ENCODE measurements at places on chromosomes 1 and 21.

DNA sequence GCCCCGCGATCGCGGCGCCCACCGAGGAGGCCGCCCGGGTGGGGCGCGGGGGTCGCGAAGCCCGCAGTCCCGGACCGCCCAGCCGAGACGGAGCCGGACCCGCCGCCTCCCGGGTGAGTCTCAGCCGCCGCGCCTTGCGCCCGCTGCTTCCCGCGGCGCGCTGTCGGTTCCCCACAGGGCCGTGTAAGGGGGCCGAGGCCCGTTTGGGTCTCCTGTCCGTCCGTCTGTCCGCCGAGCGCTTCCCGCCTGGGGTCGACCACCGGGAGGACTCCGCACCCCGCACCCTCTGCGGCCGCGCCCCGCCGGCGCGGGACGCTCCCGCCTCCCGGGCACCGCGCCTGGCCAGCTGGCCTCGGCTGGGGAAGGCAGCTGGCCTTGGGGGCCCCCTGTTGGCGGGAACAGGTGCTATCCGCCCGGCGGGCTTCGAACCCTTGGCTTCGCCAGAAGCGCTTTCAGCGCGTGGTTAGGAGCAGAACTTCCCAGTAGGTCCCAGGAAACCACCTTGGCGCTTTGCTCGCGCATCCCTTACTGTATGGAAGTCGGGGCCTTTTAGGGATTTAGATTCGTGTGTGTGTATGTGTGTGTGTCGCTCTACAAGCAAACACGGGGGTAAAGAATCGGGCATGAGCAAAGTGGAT is 414 bp downstream of the TMEM51 start:
- DNase-seq: peak; percentile 47

DNA sequence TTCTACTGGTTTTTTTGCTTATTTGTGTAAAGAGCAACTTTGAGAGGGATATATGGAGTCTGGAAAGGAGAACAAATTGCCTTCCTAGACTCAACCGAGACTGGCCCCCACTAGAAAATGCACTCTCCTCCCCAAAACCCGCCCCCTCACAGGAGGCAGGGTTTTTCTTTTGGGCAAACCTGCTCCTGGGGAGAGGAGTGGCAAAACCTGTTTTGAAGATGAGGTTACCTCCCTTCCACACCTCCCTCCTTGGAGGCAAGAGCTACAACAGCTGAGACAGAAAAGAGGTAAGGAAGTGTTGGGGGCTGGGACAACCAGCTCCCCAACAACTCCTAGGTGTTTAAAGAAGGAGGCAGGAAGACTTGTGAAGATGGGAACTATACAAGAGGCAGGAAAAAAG is at the start of gene BNIPL:
TSS of gene BNIPL (plus strand) at position 231 of the 400 bp plus-strand sequence. CDS start at position 371, 140 bp downstream.
- DNase-seq: peak; percentile 93

- DNase-seq: no peak
Observed at GRCh38 chr1:87243573-87243972, 85.1 kb upstream of the LMO4 start.

GRCh38 chr21:22278366-22278765 is 1280.2 kb downstream of the NCAM2 start:
- DNase-seq: peak; percentile 55

- no peak for DNase-seq
Observed at GRCh38 chr1:183272390-183272848, 86.4 kb downstream of the LAMC2 start.

DNA sequence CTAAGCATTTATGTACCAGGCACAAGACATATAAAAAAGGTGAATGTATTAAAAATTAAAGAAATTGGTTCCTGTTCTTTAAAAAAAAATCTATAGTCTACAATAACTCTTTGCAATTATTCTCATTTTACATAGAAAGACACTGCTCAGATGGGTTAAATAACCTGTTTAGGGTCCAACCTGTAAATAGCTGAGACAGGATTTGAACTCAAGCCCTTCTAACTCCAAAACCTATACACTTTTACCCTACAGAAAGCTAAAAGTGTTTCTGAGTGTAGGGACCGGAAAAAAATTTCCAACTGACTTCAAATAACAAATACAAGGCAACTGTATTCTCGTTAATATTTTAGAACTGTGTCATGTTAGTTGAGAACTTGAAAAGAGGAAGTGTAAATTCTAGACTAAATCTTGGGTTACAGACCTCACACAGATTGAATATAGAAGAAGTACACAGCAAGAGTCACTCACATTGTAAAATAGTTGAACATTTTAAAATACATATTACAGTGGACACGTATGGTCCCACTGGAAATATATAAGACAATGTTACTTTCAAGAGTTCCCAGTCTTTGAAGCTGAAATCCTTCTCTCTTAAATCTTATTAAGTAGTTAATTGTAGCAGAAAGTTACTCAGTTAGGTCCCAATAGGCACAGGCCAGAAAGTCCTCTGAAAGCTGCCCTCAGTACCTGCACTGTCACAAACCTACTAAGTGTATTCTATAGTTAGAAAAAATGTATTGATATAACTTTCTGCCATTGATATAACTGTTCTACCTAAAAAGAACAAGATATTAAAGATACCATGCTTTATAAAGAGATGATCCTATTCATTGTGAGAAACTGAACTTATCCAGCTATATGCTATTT is 7.3 kb downstream of the EDEM3 start:
- no peak for DNase-seq

DNA sequence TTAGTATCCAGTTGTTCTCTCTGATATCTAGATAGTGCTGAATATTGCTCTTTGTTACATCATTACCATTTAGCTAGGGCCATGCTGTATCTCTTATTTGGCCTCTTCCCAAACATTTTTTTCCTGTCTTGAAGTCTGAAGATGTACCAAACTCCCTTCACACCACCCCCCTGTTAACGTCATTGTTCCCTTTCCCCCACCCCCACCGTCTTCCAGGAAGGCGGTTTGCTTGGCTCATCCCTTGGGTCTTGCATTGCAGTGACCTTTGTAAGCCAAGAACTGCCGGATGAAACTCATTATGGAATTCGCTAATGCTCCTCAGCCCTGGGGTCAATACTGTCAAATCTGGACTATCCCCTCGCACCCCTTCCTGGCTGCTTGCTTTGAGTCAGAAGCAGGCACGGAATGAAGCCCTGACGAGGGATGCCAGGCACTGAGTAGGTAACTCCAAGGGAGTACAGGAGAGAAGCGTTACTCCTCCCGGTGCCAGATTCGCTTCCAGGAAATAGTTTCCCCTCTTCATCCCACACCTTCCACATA is 283.1 kb downstream of the TM2D1 start:
- DNase-seq: no peak

GRCh38 chr1:71755441-71755840 is 526.9 kb downstream of the NEGR1 start:
- DNase-seq: no peak

- no peak for DNase-seq
Observed at GRCh38 chr21:18030248-18030647, 211.1 kb upstream of the C21orf91 start.

DNA sequence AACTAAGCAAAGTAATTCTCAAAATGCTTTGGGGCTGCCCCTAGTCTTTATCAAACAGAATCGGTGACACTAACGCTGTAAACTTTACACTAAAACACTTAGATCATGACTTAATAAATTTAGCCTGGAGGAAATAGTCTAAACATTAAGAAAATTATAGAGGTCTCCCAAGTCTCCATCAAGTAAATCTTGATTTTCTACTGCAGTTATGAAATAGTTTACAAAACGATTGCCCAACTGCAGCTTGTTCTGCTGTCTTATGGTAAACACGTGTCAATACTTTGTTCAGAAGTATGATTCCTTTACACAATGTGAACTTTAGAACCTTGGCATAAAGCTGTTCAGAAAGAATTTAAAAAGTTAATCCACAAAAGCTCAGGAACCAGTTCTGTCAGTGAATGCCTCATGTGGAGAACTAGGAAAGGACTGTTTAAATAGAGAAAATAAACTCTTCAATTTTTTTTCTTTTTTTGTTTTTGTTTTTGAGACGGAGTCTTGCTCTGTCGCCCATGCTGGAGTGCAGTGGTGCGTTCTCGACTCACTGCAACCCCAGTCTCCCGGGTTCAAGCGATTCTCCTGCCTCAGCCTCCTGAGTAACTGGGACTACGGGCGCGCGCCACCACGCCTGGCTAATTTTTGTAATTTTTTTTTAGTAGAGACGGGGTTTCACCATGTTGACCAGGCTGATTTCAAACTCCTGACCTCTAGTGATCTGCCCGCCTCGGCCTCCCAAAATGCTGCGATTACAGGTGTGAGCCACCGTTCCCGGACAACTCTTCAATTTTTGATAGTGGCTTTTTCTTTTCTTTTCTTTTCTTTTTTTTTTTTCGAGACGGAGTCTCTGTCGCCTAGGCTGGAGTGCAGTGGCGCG is 1.6 kb downstream of the DDI2 start:
- DNase-seq: no peak

GRCh38 chr1:59072583-59072947 is 224.3 kb upstream of the FGGY start:
- DNase-seq: no peak

DNA sequence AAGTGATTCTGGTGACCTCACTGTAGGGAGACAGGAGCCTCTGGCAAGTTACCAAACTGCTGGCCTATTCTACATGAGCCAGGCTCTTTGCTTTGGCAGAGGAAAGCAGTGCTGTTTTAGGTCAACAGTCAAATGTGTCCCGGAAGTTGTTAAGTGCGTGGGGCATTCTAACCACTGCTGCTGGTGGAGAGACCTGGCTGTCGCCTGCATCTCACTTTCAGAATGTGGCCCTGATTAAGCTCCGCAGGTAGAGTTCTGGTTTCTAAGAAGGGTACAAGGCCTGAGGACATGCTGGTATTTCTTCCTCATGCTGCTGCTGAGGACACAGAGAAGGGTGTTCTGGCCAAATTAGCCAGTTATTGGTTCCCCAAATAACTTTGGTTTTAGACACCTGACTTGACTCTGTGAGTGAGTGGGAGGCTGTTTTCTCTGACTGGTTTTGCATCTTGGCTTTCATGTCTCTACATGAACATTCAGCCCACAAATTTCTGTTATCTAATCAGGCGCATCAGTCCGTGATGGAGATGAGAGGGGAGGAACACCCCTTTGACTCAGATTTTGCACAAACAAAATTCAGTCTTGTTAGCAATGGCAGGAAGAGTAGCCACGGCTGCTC is 120.8 kb downstream of the LMO4 start:
- DNase-seq: no peak

- DNase-seq: peak; percentile 12
Observed at GRCh38 chr1:101235696-101236515, 913 bp upstream of the S1PR1 start.

DNA sequence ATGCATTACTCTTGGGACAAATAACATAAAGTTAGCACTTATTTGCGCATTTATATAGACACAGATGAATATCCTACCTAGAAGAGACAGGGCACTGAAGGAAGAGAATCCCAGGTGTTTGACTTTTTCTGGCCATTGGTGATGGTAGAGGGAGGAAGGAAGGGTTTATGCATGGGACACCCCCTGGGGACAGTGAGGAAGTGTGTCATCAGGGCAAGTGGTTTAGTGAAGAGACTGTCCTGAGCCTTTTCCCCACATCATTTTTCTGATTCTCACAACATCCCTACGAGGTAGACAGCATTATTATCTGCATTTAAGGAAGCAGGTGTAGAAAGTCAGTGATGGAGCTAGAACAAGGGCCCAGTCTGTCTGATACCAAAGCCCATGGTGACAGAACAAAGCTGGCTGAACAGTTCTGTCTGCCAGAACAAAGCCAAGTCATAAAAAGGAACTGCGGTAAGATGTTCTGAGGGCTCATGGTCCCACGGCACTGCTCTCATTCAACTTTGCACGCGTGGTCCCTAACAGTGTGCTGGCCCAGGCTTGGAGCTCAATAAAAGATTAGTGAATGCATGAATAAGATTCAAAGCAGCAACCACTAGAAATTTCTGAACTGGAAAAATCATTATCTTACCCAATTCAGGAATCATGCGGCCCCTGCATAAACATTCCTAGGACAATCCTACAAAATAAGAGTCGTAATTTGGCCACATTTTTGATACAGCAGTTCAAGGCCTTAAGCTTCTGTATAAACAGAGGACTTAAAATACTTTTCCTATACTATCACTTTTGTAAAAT is 12.2 kb upstream of the CDC42BPA start:
- DNase-seq: no peak

All from T47D (cell line).